ENCODE measurements at places on chromosomes 5 and 9.

GRCh38 chr5:136594416-136594815 lies 229.1 kb upstream of the TRPC7 start:
- no peak for DNase-seq

- DNase-seq, result no peak
Observed at GRCh38 chr5:81425569-81425968, 31.6 kb upstream of the ACOT12 start.

- no peak for DNase-seq
Observed at GRCh38 chr5:153153086-153153485, 337.4 kb upstream of the GRIA1 start.

DNA sequence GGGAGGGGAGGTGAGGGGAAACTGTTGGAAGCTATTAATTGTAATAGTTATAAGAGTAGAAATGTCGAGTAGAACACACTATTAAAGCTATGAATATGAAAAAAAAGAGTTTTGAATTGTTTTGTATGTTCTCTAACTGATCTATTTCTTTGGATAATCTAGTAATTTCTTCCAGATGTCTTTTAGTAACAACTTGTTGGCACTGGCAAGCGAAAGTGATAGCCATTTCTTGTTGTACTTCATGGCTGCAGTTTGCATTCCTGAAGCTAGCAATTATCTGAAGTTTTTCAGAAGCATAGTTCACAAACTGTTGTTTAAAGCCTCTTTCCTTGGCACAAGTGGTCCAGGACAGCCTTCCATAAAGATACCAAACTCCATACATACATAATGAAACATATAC lies 49.4 kb upstream of the SPATA31C2 start:
- DNase-seq, result no peak

- no peak for DNase-seq
Observed at GRCh38 chr5:126514131-126514557, 80.9 kb downstream of the ALDH7A1 start.

GRCh38 chr5:76319673-76320072 lies 83.4 kb upstream of the IQGAP2 start:
- DNase-seq, result no peak
